ENCODE measurements at places on chromosomes 7 and 10.

DNA sequence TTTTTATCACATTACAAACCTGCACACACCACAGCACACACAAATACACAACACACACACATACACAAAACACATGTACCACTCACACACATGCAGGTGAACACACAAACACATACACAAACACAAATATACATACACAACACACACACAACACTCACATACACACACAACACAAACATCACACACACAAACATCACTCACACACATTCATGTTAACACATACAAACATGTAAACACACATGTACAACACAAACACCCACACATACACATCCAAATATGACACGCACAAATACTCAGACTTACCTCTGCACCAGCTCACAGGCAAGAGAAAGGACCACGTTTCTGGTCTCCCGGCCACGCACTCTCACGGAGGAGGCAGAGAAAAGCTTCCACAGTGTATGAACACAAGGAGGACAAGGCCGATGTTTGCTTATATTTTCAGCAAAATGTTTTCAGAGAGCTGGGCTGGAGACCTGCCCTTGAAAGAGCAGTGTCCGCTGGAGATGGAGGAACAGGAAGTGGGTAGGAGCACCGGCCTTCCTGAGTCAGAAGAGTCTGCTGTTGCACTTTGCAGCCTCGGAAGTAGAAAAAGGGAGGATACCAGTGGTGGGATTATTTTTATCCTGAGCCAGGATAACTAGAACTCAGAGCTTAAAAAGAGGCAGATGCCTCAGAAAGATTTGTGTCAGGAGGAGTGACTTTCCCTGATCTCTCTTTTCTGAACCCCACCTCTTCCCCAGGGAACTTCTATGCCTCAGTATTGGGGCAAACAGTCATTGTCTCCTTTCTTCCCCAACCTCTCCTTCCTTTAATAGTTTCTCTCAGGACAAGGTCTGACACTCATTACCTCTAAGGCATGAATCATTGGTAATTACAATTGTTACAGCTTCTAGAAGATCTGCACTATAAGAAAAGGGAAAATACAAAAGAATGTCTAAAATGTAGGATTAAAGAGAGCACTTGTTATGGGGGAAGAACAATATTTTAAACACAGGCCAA is at the start of gene GIMAP6:
Gene GIMAP6, minus strand, starts transcription at position 520 of the 999 bp plus-strand sequence. CDS start 2,243 bp downstream, outside the sequence.
- no peak for DNase-seq

DNA sequence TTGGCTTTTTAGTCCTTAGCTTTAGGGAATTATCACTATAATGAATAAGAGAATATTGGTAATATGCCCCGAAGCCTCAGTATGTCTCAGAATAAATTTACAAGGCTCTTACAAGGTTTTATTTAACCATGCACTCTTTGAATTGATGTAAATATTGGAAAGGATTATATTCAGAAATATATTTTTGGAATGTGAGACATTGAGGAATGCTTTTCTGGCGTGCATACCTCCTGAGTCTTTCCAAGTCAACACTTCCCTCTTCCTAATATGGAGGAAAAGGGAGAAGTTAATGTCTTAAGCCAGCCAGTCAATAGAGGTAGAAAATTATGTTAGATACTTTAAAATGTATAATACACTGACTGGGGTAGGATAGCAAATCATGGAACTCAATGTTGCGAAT is 1.2 kb upstream of the OR2F1 start:
- DNase-seq: no peak

DNA sequence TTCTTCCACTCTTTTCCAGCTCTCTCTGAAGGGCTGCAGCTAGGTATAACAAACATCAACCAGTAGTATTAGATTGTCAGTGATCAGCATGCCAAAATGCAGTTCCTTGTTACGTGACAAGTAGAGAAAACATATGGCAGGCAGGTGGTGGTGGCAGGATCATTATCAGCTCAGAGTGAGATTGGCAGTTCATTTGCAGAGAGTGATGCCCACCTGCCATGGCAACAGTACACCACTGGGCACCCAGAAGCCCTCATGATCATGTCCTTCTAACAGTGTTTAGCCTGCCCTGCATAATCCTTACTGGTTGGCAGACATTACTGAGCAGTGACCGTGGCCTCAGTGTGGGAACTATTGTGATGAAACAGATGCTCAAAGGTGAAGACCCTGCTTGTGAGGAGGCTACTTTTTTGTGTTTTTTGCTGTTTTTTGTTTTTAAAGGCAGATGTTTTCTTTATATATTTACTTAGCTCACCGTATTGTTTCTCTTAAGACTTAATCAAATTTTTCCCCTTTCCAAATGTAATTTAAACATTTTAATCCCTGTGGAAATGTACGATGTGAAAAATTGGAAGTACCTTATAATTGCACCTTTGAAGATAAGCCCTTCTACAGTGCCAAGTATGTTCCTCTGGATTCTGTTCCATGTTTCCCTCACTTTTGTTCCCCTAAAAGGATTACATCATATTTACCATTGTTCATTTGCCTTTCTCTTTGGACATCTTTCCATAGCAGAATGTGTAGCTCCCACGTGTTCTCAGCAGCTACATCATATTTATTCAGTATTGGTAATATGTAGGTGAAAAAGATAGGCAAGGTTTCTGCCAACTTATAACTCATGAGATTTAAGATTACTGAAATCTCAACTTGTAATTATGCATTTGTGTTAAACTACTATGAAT is 179.6 kb downstream of the SND1 start:
- DNase-seq: no peak

GRCh38 chr7:107593025-107593410 is 13.0 kb downstream of the BCAP29 start:
- DNase-seq: no peak

GRCh38 chr10:9824631-9825071 is 1193.0 kb upstream of the CELF2 start:
- DNase-seq: no peak

All from COLO829 (cell line).